ENCODE measurements at places on chromosomes 7 and 10.

GRCh38 chr10:71436268-71437125 is 39.8 kb downstream of the CDH23 start:
- no peak for DNase-seq

- no peak for DNase-seq
Measured at GRCh38 chr10:72740528-72740927, 48.6 kb downstream of the MCU start.

- DNase-seq, result no peak
Measured at GRCh38 chr10:112896273-112896672, 53.8 kb upstream of the TCF7L2 start.

GRCh38 chr10:64501807-64502206 is 980.6 kb downstream of the REEP3 start:
- DNase-seq, result no peak

GRCh38 chr7:134939136-134939535 is 47.2 kb upstream of the AGBL3 start:
- no peak for DNase-seq

DNA sequence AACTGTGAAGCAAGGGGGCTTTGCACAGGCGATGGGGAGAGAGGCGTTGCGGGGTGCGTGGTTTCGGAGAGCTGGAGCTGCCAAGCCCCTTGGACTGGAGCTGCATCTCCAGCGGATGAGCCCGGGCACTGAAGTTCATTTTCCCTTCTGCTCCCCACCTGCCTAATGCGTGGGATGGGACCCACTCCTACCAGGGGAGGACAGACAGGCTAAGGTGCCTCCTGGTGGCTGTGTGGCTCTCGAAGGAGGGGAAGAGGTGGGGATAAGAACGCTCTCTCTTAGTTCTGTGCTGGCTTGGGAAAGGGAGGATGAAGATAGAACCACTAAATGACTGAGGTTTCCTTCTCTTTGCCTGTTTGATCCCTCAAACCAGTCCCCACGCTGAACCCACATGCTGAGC is 177.6 kb upstream of the PITRM1 start:
- DNase-seq, result no peak

GRCh38 chr10:102624751-102625645 is 19.3 kb upstream of the TRIM8 start:
- no peak for DNase-seq

DNA sequence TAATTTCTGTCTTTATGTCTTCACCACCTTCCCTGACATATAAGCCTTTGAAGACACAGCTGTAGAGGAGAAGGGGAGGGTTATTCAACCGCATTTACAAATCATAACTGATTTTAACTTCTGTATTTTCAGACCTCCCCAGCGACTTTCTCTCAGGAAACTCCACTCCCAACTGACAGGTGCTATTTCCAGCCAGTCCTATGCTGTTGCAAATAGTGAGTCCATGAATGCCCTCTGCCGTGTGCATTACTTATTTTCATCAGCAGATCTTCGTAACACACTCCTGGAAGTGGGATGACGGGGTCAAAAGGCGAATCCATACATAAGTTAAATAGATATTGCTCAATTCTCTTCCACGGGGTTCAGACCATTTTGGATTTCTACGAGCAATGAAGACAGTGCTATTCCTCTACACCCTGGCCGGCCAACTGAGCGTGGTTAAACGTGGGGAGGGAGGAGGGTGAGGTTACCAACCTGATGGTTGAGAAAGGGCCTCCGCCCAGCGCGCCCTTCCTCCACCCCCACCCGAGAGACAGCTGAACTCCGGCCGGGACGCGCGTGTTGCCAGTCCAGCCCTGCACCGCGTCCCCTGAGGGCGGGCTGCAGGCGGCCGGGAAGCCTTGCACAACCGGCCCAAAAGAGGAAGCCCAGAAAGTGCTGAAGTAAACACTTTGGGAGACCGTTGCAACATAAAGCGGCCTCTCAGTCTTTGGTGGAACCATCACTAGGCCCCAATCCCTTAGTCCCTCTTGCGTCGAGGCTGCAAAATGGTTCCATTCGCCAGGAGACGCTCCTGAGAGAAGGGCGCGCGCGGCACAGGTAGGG is at the start of gene APBB1IP:
Gene APBB1IP, plus strand, starts transcription at position 705 of the 825 bp plus-strand sequence. CDS start 53,986 bp downstream, outside the sequence.
- no peak for DNase-seq

GRCh38 chr10:131464789-131465188 is 153.3 kb upstream of the TCERG1L start:
- no peak for DNase-seq

- DNase-seq, result no peak
Measured at GRCh38 chr7:101179713-101180112, 380 bp downstream of the NAT16 start.

GRCh38 chr7:18040196-18040595 is 12.6 kb upstream of the PRPS1L1 start:
- no peak for DNase-seq

GRCh38 chr10:60878224-60878623 is 65.8 kb downstream of the RHOBTB1 start:
- DNase-seq, result no peak

DNA sequence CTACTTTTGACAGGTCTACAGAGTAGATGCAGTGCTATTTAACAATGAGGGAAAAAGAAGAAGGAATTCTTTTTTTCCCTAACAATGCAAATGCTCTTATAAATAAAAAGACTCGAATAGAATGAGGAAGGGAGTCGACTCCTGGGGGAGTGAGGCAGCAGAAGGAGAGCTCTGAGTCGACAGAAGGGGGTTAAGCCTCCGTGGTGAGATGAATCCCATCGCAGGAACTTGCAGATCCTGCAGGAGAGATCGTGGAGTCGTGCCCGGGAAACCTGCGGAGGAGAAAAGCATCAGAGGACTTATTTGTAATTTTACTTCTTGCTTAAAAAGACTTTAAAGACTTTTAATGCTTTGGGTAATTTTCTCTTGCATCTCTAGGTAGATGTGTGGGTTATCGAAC is 17.4 kb downstream of the ITIH2 start:
- no peak for DNase-seq

DNA sequence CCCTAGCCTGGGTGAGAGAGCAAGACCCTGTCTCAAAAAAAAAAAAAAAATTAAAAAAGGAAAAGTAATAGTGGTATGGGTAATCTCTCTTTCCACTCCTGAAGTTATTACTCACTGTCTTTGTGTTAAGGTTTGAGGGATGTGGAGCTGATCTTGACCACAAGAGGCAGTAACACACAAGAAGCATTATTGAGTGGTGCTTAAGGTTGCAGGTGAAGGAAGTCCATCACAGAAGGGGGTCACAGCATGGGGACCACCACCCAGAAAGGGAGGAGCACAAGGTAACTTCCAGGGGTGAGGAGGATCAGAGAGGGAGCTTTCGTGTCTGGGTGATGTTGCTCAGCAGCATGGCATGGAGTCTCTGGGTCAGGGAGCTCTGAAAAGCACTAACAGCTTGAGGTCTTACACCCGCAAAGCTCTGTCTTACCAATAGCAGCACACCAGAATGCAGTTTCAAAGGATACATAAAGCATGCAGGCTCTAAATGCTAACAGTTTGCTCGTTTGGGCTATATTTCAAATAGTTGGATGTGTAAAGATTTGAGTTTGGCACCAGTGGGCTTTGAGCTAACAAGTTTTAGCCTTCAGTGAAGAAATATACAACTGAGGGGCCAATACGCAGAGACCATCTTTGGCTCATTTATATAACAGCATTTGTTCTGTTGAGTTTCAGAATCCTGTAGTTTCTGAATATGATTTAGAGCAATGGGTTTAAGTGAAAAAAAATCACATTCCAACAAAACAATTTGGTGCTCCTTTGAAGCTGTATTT is 100.4 kb upstream of the DNAJC1 start:
- DNase-seq, result no peak

- no peak for DNase-seq
Measured at GRCh38 chr7:3722396-3722922, 421.4 kb downstream of the SDK1 start.

GRCh38 chr7:105006367-105007136 is 7.5 kb upstream of the KMT2E start:
- DNase-seq, result no peak

DNA sequence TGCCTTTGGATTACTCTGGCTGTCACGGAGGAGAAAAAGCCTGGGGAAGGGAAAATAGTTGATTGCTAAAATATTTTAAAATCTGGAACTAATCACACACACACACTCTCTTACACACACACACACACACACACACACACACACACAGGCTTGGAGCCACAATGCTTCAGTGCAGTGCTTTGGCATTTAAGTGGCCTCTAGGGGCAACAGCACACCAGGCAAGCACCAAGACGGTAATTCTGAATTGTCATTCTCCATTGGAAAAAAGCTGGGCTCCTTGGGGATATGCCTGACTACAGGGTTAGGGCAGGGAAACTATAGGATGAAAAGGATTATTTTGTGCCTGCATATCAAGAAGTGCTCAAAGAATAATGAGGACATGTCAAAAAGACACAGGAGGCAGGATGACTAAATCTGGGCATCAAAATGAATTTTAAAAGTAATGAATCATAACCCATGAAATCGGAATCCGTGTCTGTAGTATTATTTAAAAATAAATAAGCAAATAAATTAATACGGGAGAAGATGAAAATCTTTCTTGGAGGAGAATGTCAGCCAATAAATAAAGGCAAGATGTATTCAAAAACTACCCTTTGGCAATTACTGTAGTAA is 30.4 kb upstream of the DDC start:
- DNase-seq, result no peak

GRCh38 chr10:20614911-20615310 is 282.2 kb downstream of the NEBL start:
- no peak for DNase-seq

GRCh38 chr10:58734116-58734515 is 221.4 kb downstream of the BICC1 start:
- no peak for DNase-seq

DNA sequence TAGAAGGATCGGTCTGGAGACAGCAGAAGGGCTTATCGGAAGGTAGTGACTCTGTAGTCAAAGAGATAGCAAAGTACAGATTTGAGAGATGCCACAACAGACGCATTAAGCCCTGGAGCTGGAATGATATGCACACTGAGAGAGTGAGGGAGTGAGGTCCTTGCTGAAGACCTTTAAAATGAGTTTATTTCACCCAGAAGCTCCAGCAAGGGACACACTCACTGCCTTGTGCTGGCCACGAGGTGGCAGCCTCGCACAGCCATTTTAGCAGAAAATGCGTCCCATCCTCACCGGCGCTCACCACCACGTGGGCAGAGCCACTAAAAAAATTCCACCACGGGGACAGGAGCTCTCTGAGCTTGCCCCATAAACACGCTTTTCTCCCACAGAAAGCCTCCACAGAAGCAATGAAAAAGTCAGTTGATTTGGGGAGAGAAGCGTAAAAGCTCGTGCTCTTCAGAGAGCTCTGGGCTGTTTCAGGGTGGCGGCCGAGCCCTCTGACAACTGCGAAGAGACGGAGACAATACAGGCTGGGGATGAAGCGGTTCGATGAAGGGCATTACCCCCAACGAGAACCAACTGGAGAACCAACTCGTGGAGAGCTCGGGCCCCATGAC is 163.0 kb upstream of the KLF14 start:
- peak; percentile 54 for DNase-seq

- no peak for DNase-seq
Measured at GRCh38 chr7:114874170-114874569, 47.7 kb upstream of the MDFIC start.

GRCh38 chr10:114694062-114694461 is 36.0 kb upstream of the ABLIM1 start:
- no peak for DNase-seq

DNA sequence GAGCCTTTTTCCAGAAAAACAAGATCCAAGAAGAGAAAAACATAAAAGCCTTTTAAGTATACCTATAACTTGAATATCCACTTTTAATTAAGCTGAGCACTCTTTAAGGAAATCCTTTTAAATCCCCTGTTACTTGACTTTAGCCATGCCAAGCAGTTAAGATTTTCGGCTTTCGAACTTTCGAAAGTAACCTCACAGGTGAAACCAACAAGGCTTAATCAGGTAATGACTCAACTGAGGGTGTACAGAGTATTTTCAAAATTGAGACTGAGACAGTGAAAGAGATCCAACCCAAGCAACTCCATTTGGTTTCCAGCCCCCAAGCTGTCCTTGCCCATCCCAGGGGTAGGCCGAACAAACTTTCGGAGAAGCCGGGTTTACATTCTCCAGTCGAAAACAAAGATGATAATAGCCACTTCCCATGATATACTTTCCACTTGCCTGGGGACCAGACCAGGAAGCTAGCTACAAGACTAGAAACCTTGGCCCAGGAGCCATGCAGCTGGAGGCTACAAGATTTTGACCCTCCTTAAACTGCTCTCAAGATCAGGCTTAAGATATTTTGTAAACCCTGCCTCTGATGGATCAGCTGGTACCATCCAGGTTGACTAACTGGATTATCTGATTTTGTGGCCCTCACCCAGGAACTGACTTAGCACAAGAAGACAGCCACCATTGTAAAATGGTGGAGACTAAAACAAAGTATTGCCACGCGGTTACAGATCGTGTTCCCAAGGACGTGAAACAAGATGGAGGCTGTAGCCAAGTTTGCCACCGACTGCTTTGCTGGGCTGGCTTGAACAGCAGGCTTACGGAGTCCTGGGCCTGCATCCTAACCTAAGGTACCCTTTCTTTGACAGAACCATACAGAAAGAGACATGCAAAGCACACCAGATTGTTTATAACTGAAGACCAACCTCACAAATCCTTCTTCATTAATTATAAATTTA is 32.3 kb downstream of the C1GALT1 start:
- no peak for DNase-seq

- no peak for DNase-seq
Measured at GRCh38 chr7:30321089-30321881, 36.9 kb downstream of the ZNRF2 start.

DNA sequence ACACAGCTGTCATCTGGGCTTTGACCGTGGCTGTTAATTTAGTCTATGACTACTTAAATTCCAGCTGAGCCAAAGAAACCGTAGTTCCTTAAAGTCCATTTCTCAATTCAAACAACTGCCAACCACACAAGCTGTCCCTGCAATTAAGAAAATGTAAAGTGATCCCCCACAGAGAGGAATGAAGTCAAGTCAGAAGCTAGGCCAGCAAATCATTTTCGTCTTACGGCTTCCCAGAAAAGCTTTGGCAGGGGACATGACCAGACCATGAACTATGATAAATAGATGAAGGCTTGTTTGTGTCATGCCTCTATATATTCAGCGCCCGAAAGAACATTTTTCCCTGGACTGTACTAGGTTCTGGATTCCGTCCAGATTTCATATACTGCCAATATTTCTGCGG is 54.6 kb downstream of the HACD1 start:
- DNase-seq, result no peak

- no peak for DNase-seq
Measured at GRCh38 chr10:103428989-103429643, 23.1 kb downstream of the CALHM2 start.

- DNase-seq, result no peak
Measured at GRCh38 chr10:34780818-34781380, 34.2 kb downstream of the PARD3 start.

- DNase-seq, result no peak
Measured at GRCh38 chr7:36635091-36635490, 89.2 kb downstream of the AOAH start.

- DNase-seq, result no peak
Measured at GRCh38 chr7:90857603-90858002, 261.5 kb downstream of the CDK14 start.

All from stimulated activated CD8-positive, alpha-beta memory T cell treated with anti-CD3 and anti-CD28 coated beads, Interleukin-7, amount 100 ng/mL, for 1 hour (primary cell).